Activated naive CD4-positive, alpha-beta T cell treated with anti-CD3 and anti-CD28 coated beads, Interleukin-2, amount 50 U/mL, for 16 hours (primary cell): ENCODE measurements at places on chromosomes 3 and 15.

DNA sequence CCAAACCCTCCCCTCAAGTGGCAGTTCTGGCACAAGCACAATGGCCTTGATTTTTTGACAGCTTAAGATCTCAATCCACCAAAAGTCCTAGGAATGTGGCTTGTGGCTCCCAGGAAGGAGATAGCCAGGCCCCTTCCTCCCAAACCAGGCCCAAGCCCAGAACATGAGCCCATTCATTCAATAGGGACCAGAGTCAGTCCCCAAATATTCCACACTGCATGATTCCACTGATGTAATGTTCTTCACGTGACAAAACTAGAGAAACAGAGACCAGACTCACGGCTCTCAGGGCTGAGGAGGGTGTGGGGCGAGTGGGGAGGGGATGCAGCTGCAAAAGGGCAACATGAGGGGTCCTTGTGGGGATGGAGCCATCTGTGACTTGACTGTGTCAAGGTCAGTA lies 25.5 kb downstream of the ABTB1 start:
- DNase-seq, result no peak

- no peak for DNase-seq
These were observed 31.4 kb downstream of the MYL3 start for GRCh38 chr3:46831841-46832240.

DNA sequence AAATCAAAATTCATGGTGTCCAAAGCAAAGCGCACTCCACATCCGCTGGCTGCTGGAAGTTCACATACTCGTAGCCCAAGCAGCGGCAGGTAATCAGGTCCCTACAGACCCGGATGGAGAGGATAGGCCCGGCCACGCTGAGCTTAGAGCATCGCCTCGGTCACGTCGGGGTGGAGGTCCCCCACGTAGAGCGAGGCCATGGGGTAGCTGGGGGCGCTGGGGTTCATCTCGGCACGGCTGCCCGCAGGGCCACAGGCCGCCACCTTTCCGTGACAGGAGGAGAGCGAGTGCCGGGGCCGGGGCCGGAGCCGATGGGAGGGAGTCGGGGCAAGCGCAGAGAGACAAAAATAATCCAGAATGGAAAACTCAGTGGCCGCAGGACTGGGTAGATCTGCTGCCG lies 16.1 kb upstream of the STRIT1 start:
- DNase-seq, result no peak

DNA sequence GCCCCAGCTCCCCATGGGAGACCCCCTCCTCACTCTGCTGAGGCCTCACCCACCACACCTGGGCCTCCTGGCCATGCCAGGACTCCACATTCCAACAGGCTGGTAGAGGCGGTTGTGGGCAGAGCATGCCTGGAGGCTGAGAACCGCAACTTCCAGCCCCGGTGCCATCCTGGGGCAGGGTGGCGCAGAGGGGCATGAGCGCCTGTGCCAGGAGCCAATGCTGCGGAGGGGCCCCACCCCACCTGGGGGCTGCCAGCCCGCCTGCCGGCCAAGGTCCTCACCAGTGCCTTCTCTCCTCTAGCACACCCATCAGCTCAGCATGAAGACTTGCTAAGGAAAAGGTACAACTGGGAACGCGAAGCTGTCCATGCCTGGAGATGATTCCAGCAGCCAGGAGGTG lies 34.3 kb upstream of the SLC6A6 start:
- DNase-seq, result no peak

- DNase-seq, result no peak
These were observed 2.3 kb downstream of the VWA5B2 start for GRCh38 chr3:184231671-184232070.

GRCh38 chr3:171056528-171056927 lies 30.0 kb upstream of the SLC2A2 start:
- DNase-seq, result no peak

- DNase-seq, result no peak
These were observed 16.8 kb upstream of the SRP14 start for GRCh38 chr15:40055576-40056293.

DNA sequence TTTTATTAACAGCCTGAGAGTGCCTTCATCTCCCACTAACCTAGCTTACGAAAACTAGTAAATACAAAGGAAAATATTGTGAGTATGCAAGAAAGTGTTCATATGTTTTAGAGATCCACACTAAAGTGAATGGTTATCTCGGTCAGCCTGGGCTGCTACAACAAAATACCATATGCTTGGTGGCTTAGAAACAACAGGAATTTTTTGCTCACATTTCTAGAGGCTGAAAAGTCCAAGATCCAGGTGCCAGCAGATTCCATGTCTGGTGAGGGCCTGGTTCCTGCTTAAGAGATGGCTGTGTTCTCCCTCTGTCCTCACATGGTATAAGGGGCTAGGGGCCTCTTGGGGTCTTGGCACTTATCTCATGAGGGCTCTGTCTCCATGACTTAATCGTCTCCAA lies 20.5 kb upstream of the SLC30A4 start:
- DNase-seq, result no peak

DNA sequence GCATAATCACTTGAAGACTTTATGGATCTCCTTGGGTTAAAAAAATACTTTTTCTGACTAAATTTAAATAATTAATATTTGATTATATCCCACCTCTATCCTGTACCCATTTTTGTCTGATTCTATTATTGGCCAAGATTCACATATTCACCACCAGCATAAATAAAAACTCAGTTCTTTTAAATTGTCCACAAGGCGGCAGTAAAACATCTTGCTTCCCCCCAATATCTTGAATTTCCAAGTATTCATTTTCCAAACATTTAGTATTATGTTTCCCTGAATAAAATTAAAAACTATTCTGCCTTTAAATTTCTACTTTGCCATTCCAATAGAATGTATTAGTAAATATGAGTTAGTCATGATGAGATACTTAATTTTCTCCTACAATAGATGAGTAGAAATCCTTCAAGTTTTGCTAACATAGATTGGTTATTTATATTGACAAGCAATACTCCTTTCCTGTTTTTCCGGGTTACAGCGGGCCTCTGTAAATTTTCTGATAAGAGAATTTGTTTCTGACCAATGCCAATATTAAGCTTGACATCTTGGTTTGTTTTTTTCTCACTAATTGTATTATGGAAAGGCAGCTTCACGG lies 218.7 kb upstream of the MDFIC2 start:
- no peak for DNase-seq

DNA sequence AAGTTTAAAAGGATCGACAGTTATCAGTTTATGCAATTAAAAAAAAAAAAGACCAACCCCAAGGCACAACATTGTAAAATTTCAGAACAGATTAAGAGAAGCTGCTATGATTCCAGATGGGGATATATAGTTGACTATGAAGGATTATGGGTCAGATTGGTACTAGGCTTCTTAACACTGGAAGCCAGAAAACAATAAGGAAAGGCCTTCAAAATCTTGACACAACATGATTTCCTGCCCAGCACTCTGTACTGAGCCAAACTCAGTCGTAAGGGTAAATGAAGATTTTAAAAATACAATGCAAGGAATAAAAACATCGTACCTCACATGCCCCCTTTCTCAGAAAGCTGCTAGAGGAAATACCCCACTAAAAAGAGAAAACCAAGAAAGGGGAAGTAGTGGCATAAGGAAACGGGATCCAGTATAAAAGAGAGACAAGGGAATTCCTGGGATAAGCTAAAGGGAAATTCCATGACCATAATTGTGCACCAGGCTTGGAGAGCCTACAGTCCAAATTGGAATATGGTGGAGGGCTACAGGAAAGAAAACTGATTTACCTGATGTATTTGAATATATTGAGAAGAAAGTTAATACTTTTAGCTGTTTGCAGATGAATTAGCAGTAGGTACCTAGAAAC lies 27.9 kb downstream of the PIAS1 start:
- no peak for DNase-seq

- no peak for DNase-seq
These were observed 6.4 kb downstream of the STRA6 start for GRCh38 chr15:74196175-74196574.

GRCh38 chr15:31067890-31068603 lies 33.5 kb downstream of the TRPM1 start:
- DNase-seq, result no peak

GRCh38 chr3:58751882-58752567 lies 85.5 kb upstream of the FAM3D start:
- no peak for DNase-seq

- DNase-seq, result no peak
These were observed 40.2 kb downstream of the ATP2B2 start for GRCh38 chr3:10465161-10465560.

DNA sequence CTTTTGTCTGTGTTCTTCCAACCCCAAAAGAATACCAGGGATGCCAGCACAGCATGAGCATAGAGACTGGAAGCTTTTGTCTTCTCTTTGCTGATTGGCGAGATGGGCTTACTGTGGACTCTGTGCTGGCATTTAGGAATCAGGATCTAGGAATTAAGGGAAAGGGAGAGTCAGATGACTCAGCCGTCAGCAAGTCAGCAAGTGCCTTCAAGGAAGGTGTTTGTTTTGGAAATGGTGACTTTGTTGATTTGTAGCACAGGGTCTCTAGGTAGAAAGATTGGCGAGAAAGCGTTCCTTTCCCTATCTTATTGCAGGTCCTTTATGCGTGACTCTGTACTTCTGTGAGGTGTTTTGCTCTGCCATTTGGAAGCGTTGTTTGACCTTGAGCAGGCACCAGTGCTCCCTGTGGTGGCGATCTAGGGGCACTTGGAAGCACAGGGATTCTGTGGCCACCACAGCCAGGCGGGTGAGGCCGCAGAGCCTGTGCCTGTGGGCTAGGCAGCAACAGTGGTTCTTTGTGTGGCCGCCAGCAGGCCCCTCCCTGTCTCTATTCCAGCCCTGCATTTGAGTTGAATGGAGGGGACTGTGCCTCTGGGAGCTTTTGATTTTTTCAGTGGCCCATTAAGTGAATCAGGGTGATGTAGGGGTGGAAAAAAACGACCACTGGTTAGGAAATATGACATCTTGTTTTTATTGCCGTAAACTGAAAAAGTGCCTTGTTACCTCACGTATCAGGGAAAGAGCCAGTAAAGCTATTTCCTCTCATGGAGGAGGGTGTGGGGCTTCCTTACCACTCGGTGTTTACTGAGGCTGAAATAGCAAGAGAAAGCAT lies 19.0 kb downstream of the FAN1 start:
- no peak for DNase-seq

DNA sequence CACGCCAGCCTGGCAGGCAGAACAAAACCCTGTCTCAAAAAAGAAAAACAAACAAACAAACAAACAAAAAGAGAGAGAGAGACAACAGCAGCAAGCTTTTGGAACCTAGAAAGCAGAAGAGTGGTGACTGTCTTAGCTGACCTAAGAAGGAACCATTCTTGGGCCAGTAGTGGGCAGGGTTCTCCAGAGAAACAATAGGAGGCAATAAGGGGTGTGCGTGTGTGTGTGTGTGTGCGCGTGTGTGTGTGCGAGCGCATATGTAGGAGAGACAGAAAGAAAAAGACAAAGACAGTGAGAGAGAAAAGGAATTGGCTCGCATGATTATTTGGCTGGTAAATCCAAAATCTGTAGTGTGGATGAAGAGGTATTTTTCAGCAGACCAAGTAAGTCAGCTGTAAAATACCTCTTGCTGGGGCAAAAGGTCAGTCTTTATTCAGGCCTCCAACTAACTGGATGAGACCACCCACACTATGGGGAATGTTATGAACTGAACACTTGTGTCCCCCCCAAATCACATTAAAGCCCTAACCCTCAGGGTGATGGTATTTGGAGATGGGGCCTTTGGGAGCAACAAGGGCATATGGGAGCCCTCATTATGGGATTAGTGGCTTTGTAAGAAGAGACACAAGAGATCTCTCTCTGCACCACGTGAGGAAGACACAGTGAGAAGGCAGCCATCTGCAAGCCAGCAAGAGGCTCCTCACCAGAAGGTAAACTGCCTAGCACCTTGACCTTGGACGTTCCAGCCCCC lies 15.1 kb upstream of the BLM start:
- no peak for DNase-seq

DNA sequence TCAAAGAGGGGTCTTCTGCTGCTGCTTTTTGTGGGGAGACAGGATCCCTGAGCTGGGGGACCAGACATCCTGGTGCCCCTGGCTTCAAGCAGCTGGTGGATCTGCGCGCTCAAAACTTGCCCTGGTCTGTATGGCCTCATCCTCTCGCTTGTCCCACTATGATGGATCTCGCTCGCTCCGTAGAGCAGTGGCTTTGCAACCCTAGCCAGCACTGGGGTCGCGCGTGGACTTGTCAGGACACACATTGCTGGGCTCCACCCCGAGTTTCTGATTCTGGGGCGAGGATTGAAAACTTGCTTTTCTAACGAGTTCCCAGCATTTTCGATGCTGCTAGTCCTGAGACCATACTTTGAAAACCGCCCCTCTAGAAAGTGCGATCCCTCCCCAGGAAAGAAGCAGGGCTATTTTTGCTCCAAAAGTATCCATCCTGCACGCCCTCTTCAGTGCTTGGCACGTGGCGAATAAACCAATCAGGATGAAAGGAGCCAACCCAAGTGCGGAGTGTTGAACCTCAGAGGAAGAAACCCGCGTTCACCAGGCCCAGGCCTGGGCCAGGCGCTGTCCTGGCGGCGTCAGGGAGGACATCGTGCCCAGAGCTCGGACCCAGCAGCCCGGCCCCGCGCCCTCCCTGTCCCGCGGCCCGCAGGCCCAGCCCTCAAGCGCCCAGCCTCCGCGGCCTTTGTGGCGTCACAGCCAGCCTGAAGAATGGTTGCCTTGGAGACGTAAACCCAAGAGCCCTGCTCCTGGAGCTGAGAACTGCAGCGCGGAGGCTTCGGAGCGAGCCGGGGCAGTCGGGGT lies at the start of gene CFAP100:
Gene CFAP100, plus strand, starts transcription at position 731 of the 798 bp plus-strand sequence. CDS start 1,092 bp downstream, outside the sequence.
- DNase-seq, result no peak

DNA sequence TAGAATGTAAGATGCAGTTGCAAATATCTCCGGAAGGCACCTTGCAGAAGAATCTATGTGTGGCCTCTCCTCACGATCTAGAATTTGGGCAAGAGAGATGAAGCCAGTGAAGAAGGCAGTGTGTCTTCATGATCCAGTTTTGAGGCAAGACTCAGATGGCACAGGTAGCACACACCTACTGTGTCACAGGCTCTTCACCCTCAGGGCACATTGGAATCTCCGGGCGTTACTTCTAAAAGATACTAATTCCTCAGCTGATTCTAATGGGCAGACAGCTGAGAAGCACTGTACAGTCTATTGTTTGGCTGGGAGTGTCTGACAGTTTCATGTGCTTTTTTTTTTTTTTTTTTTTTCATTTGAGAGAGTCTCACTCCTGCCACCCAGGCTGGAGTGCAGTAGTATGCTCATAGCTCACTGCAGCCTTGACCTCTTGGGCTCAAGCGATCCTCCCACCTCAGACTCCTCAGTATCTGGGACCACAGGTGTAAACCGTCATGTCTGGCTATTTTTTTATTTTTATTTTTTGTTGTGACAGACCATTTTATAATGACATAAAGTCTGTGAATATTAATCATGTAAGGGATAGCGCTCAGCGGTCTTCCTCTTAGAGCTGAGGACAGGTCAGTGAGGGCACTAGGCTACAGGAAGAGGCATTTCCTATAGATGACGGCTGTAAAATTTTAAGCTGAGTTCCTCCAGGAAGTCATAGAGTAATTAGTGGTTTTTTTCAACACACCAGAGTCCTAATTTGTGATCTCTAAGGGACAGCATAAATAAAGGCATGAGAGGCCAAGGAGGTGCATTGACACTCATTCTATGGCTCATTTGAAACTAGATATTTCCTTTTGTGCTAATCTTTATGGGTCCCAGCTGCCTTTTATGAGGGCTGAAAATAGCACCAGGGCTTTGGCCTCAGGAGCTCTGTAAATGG lies 4.0 kb downstream of the C3orf52 start:
- DNase-seq, result no peak
